ENCODE measurements at places on chromosomes 12 and 14.

DNA sequence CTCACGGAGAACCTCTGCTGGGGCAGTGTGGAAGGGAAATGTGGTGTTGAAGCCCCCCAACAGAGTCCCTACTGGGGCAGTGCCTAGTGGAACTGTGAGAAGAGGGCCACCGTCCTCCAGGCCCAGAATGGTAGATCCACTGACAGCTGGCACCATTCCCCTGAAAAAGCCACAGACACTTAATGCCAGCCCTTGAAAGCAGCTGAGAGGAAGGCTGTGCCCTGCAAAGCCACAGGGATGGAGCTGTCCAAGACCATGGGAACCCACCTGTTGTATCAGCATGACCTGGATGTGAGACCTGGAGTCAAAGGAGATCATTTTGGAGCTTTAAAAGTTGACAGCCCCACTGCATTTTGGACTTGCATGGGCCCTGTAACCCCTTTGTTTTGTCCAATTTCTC, 363.5 kb upstream of the PRICKLE1 start:
- DNase-seq = no peak

- no peak for DNase-seq
Observed at GRCh38 chr14:55847766-55848165, 267.8 kb downstream of the KTN1 start.

DNA sequence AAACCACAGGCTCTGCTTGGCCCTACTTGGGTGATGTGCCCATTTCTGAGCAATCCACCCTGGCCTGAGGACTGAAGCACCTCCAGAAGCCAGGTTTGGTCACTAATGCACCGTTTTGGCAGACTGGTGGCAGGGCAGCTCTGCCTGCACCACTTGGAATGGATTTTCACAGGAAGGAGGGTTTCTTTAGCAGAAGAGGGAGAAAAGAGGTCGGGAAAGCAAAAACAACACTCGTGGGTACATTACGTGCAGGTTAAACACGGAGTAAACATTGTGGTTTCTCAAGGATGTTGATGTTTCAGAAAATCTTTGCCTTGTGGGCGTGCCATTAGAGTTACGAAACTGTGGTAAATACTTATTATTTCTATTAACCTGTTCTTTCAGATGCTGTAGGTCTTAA, 70.8 kb downstream of the KCNA5 start:
- DNase-seq = no peak

GRCh38 chr12:109432842-109433304, 44.2 kb downstream of the KCTD10 start:
- peak; percentile 71 for DNase-seq

GRCh38 chr12:24487606-24488005, 461.3 kb downstream of the BCAT1 start:
- DNase-seq = no peak

- DNase-seq = no peak
Observed at GRCh38 chr12:76859611-76860010, 19.2 kb downstream of the CSRP2 start.

- DNase-seq = peak; percentile 33
Observed at GRCh38 chr12:70576341-70577282, 60.6 kb downstream of the PTPRB start.

DNA sequence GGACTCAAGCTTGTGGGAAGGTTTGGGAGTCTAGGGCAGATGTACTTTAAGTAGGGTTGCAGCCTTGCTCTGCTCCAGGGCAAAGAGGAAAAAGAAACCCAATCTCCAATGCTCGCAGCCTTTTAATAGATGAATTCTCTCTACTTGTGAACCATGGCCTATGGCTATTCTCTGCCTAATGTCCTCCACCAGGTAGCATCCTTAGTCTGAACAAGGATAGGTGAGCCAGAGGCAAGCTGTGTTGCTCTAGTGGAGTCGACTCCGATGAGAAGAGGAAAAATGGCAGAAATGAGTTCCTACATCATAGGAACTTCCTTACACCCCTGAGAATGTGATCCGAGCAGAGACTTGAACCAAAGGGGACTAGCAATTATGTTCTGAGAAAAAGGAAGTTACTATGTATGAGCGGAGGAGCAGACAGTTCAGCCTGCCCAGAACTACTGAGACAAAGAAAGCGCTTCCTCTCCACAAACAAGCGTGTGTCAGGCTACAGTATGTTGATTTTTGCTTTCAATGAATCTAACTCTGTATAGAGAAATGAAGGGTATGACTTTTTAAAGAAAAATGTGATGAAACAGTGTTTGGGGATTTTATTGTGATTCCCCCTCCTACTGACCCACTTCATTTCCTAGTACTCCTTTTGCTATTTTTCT, 153.6 kb upstream of the ARID2 start:
- DNase-seq = no peak

DNA sequence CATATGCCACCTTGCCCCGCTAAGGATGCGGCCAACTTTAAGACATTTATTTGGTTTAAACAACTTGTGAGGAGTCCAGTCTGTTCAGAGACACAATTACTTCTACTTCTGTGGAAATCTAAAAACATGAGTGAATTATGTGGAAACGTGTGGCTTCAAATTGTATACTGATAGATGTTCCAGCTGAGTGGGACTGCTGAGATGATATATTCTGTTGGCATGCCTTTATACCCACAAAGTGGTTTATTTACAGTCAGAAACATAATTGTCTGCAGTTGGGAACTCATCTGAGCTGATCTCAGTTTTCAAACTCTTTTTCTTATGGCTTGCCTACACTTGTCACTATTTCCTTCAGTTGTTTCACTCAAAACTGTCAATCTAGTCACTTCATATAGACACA, 67.8 kb downstream of the FLRT2 start:
- DNase-seq = no peak

DNA sequence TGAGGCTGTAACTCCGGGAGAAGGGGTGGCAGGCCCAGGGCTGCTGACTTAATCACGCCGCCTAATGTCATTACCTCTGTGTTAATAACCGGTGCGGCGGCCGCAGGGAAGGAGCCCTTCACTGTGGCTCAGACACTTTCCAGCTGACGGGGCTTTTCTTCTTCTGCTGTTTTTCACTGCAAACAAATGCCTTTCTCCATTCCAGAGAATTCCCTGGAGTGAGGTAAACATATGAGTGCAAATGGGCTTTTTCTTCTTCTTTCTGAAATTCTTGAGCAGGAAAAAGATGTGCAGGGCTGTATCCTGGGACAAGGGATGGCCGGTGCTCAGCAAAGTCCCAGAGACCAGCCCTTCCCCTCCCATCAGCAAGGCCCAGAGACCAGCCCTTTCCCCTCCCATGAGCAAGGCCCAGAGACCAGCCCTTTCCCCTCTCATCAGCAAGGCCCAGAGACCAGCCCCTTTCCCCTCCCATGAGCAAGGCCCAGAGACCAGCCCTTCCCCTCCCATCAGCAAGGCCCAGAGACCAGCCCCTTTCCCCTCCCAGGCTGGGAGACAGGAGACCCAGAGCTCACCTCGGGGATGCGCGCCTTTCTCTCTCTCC, 33.4 kb upstream of the FAM181A start:
- no peak for DNase-seq

- no peak for DNase-seq
Observed at GRCh38 chr12:124720681-124721500, 142.8 kb downstream of the SCARB1 start.

DNA sequence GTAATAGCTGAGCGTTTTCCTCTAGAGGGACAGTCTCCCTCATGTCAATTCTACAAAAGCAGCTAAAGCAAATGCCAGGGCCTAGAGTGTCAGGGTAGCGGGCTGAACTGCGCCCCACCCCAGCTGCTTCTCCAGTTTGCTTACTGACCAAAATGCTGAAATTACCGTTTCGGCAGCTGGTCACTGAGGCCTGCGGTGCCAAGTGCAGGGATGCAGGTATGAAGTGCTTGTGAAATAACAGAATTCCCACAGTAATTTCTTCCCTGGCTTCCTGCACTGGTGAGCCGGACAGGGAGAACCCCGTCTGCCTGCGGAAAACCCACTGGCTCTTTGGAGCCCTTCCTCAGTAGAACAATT, 19.1 kb downstream of the PSMC1 start:
- no peak for DNase-seq

- DNase-seq = no peak
Observed at GRCh38 chr14:67570453-67570852, 29.6 kb downstream of the PIGH start.

GRCh38 chr14:94113908-94114588, 3.5 kb downstream of the IFI27 start:
- no peak for DNase-seq

DNA sequence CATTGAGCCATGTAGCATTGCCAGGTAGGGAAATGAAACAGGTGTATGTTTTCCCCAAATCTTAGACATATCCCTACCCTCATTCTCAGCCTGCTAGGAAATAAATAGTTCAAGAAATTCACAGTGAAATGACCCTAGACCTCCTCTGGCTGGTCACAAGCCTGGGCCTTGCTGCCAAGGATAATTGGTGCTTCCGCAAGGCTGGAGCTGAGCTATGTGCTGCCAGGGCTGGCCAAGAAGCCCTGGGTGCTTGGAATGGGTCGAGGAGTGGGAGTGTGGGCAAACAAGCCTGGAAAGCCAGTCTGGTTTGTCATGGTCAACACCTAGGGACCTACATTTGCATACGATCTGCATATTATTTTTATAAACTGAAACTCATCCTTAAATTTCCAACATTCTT, 31.3 kb upstream of the SLC10A1 start:
- DNase-seq = no peak
